Astrocyte of the spinal cord (primary cell): ENCODE measurements at places on chromosomes 4 and X.
A peak's percentile ranks its signal among the peaks of the same experiment; 100 is the strongest.

- DNase-seq: peak; percentile 40
These were observed 38.0 kb downstream of the GPM6B start for GRCh38 chrX:13778916-13779315.

GRCh38 chr4:142434519-142435224, 411.4 kb downstream of the INPP4B start:
- DNase-seq: no peak

GRCh38 chr4:74304095-74304625, 4.1 kb upstream of the EPGN start:
- DNase-seq: no peak

DNA sequence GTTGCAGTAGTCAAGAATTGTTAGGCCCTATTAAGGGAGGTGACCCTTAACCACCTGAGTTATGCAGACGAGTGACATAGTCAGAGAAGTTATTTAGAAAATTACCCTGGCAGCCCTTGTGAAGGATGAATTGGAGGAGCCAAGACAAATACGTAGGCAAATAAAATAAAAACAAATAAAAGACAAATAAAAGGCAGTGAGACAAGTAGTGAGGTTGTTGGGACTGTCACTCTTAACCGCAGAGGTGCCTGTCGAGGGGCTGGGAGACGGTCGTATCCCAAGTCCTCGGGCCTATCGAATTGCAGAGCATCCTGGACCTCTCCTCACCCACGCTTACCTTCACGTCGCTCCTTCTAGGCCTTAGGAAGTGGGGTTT, 58.0 kb upstream of the ZC4H2 start:
- no peak for DNase-seq

DNA sequence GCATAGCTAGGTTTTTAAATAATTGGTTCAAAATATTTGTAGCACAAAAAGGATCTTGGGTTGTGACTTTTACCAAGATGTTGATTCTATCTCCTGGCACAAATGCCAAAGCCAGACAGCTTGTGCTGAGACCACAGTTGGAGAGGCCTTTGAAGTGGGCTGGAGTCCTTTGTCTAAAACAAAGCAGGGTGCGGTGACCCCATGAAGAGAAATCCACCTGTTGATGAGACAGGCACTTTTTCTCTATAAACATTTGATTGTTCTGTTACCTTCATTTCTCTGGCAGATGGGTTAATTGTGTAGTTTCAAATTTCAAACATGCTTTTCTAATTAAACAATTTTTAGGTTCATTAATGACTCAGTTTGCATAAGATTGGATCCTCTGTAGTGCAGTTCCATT, 56.7 kb downstream of the STOX2 start:
- no peak for DNase-seq

- no peak for DNase-seq
These were observed 329.5 kb downstream of the GRIA2 start for GRCh38 chr4:157550028-157550427.

DNA sequence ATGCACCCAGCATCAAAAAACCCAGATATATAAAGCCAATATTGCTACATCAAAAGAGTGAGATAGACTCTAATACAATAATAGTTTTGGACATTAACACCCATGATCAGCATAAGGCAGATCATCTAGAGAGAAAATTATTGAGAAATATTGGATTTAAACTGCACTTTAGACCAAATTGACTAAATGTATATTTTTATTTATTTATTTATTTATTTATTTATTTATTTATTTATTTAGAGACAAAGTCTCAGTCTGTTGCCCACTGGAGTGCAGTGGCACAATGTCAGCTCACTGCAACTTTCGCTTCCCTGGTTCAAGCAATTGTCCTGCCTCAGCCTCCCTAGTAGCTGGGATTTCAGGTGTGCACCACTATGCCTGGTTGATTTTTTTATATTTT, 193.0 kb downstream of the KLHL4 start:
- DNase-seq: no peak

DNA sequence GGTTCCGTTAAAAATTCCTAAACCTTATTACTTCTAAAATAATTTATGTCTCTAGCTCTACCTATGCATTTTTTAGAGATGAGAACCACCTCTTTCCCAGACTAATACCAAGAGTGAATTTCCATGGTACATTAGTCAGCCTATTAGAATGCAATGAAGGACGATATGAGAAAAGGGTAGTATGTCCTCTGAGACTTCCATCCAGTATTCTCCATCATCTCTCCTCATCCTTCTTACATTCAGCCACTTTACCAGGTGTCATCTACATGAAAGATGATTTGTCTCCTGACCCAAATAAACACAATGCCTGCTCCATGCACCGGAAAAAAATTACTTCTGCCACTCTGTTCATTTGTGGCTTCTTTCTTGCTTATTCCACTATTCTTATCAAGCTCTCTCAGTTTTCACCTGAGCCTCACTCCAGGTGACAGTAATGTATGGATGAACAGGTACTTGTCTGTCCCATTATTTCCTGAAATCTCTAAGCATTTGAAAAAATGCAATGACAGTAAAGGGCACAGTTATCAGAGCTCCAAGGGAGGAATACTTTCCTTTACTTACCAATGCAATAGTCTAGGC, 97.9 kb downstream of the MAB21L2 start:
- DNase-seq: peak; percentile 7

GRCh38 chr4:145352438-145353145, 129.1 kb upstream of the SMAD1 start:
- peak; percentile 32 for DNase-seq
